ENCODE measurements at places on chromosomes 12 and 14. TPM values are rescaled to one million over a fixed set of nuclear protein-coding genes. Genes with fewer than 3 reads are reported as not detected.

Gene MMP14
- not detected for polyA plus RNA-seq

Gene PROX2
- not detected for polyA plus RNA-seq

Gene OVCH1
- not detected for polyA plus RNA-seq

Gene PAX9
- polyA plus RNA-seq: not detected

Gene RTN1
- 0.24 TPM for polyA plus RNA-seq

Gene MDGA2
- polyA plus RNA-seq: not detected

Gene ANKS1B
- polyA plus RNA-seq: not detected

Gene FBLN5
- polyA plus RNA-seq: 4.2 TPM

Gene PTPN21
- polyA plus RNA-seq: not detected

Gene COQ10A
- polyA plus RNA-seq: 15.1 TPM

Gene GPR132
- 37.2 TPM for polyA plus RNA-seq

Gene ADAMTS20
- polyA plus RNA-seq: not detected

Gene LBHD2
- not detected for polyA plus RNA-seq

Gene KRT78
- polyA plus RNA-seq: not detected

Gene PTCSC3
- polyA plus RNA-seq: not detected

Gene WNT1
- 0.19 TPM for polyA plus RNA-seq

Gene ORAI1
- polyA plus RNA-seq: 109 TPM

Gene OR10A7
- not detected for polyA plus RNA-seq

Gene KLHL33
- 0.10 TPM for polyA plus RNA-seq
